CD4-positive, alpha-beta T cell treated with Interleukin-4 for 4 hours (primary cell): ENCODE measurements at places on chromosomes 5 and 9.
A peak's percentile ranks its signal among the peaks of the same experiment; 100 is the strongest.

DNA sequence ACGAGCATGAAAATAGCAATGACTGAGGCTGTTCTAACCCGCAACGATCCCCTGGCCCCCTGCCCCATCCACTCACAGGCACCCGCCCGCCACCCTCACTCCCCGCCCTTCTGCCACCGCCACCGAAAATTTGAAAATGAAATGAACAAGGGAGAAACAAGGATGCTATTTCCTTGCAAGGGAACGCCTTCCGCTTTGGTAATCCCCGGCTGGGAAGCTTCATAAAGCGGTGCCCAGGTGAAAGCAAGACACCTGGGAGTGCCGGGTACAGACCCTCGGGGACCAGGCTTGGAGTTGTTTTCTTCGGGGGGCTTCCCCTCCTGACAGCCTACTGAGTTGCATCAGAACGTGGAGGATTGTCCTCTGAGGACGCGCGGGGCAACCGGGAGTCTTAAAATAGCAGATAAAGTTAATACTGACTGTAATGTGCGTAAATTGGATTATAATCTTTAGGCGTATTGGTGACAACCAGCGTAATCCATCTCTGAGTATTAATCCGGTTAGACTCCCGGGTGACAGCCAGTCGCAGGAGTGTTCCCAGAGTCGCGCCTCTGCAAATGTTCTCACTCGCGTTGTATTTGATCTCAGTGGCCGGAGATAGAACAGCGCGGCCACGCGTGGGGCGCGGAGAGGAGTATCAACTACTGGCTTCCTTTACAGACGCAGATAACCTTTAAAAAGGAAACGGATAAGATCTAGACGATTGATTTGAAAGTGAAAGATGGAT, 885 bp upstream of the MLLT3 start:
- DNase-seq: peak; percentile 74

- DNase-seq: no peak
Measured at GRCh38 chr5:136891175-136891972, 526.0 kb upstream of the TRPC7 start.

- peak; percentile 13 for DNase-seq
Measured at GRCh38 chr5:52705720-52706119, 82.0 kb upstream of the ITGA1 start.

DNA sequence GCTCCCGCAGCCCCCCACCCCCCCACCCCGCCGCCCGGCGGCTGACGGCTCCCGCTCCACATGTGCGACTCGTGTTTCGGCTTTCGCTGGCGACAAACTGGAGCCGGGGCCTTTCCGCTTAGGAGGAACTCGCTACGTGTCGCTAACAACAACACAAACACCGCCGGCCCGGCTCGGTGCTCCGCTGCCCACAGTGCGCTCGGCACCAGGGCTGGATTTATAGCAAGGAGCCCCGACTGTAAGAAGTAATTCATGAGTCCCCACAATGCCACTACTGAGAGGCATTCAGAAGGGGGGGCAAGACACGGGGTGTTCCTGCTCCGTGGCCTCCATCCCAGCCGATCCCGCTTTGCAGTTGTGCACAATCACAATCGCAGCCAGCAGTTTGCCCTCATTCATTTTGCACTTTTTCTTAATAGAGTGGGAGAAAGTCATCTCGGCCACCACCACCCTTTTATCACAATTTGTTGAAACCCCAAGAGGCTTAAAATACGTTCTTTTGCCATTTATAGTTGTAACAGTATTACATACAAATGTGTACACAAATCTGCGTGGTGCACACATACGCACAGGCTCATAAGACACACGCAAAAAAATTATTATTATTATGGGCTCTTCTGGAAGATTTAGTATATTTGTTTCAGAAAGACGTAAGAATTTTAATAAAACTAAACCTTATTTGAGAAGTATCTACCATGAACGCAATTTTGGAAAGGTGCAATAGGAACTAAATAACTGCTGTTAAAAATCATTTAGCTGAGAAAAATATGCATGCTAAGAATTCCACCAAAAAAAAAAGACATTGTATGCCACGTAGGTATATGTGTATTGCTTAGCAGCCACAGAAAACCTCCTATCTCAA, 48.1 kb downstream of the EBF1 start:
- no peak for DNase-seq

DNA sequence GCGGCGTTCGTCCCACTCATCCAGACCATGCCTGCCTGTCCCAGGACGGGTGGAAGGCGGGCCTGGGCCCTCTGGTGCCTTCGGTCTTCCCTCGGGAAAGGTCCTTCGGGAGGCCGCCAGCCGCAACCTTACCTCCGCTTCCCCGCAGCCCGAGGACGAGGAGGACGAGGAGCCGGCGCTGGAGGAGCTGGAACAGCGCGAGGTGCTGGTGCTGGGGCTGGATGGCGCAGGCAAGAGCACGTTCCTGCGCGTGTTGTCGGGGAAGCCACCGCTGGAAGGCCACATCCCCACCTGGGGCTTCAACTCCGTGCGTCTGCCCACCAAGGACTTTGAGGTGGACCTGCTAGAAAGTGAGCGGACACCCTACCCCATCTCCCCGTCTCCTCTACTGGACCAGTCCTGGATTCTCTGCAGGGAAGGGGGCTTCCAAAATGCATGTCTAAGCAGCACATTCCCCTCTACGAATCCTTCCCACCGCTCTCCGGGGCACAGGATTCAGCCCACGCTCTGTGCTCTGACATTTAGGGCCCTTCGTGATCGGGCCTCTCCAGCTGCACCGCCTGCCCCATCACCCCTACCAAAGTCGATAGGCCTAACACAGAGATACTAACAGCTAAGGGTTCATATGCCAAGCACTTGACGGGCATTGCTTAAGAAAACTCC, 1.1 kb downstream of the ARL10 start:
- no peak for DNase-seq

DNA sequence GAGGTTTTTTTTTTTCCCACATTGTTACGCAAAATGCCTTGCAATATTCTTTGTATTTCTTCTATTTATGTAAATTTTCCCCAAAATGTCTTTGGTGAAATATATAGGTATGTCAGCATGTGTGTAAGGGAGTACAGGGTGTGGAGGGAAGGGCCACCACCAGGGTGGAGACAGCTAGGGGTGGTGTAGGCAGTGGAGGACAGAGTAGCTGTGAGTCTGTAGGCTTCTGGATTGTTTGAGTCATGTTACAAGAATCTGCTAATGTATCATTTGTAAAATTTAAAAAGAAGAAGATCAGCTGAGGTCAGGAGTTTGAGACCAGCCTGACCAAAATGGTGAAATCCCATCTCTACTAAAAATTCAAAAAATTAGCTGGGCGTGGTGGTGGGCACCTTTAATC, 175.5 kb downstream of the NXNL2 start:
- DNase-seq: no peak

DNA sequence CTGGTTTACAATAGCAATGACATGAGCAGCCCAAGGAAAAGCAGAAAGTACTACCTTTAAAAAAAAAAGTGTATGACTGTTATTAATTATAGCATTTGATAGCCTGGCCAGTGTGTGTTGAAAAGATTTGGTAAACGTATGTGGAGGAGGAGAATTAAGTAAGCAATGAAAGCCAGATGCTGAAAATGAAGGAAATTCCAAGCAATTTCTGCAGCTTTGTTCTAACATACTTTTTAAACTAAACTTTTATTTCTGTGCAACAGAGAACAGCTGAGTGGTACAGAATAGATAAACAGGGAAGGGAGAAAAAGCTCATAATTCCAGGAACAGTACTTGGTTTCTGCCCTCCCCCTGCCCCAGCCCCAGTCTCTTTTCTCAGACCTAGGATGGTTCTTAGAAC, 252.6 kb downstream of the ADAMTSL1 start:
- DNase-seq: no peak

GRCh38 chr5:57698086-57698485, 215.5 kb upstream of the ACTBL2 start:
- no peak for DNase-seq

DNA sequence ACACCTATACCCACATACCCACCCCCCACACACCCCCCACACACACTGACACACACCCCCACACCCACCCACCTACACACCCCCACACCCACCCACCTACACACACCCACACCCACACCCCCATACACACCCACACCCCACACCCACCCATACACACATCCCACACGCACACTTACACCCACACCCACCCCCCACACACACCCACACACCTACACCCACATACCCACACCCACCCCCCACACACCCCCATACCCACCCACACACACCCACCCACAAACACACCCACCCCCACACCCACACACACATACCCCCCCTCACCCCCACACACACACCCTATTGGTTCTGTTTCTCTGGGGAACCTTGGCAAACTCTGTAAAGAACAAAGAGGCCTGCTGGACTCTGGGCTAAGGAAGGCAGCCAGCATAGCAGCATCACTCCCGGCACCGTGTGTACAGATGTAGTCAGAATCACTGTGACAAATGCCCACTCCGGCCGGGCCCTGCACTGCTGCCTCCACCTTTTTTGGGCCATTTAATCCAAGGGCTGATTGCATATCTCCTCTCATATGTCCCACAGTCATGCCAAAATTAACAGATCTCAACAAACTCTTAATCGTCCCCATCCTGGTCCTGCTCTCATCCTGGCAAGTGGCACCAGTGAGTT, 42.3 kb downstream of the COL23A1 start:
- no peak for DNase-seq
